Head of caudate nucleus (tissue), 42 donors: ENCODE measurements at places on chromosomes 7 and 10.

GRCh38 chr7:130927062-130927461 lies 193.1 kb upstream of the KLF14 start:
- no peak for DNase-seq

DNA sequence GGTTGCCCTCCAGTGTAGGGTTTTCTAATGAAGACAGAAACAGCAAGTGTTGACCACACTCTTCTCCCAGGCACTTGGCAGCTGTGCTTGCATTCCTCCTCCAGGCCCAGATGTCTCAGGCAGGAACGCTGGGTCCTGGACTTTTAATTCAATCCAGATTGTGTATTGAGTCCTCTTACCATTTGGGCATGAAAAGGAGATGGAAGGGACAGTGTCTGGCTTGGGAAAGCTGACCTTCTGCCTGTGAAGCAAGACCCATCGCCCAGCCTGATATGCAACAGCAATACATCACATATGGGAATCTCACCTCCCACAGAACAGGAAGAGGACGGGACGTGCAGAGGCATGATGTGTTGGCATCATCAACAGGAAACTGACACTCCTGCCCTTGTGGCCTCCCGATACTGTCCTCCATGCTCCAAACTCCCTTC lies 174.4 kb upstream of the LYZL2 start:
- DNase-seq = no peak

GRCh38 chr7:93949423-93949822 lies 27.9 kb downstream of the GNG11 start:
- no peak for DNase-seq

- no peak for DNase-seq
Measured at GRCh38 chr10:16360001-16360400, 76.8 kb upstream of the PTER start.

DNA sequence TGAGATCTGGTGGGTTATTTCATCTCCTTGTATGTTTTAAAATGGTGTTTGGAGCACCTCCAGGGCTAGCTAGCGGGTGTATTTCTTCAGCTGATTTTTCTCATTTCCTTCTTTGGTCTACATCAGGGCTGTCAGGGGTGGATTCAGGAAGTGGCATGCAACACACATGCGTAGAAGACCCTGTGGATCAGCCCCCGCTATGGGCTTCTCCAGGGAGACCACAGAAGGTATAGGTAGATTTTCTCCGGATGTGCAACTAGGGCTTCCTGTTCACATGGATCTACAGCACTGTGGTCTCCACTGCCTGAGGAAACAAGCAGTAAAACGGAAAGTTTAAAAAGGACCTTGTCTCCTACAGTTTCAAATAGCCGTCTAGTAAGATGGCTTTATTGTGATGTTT lies 10.4 kb downstream of the NUB1 start:
- DNase-seq = no peak

- no peak for DNase-seq
Measured at GRCh38 chr10:6581778-6582228, 1.7 kb upstream of the PRKCQ start.

- DNase-seq = no peak
Measured at GRCh38 chr10:21518641-21519396, 6.7 kb downstream of the SKIDA1 start.

DNA sequence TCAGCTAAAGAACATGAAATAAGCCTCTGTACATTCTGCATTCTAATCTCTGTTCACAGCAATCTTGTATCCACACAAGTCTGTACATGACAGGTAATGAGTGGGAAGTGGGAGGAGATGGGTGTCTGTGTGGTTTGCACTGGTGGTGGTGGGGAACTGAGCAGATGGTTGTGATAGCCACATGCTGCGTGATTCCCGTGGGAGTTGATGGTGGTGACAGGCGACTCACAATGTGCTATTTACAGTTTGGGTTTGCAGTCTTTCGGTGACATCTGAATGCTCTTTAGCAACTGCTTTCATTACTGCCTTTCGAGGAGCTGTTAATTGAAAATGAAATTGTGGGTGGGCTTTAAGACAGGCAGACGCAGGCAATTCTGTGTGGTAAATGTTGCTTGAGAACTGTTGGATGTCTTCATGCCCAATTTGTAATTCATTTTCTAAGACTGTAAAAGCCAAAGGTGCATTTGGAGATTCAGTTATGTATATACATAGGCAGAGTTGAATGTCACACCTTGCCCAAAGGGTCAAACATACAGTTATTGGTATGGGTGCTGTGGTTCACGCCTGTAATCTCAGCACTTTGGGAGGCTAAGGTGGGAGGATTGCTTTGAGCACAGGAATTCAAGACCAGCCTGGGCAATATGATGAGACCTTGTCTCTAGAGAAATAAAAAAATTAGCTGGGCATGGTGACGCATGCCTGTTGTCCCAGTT lies 308.2 kb downstream of the AUTS2 start:
- no peak for DNase-seq

DNA sequence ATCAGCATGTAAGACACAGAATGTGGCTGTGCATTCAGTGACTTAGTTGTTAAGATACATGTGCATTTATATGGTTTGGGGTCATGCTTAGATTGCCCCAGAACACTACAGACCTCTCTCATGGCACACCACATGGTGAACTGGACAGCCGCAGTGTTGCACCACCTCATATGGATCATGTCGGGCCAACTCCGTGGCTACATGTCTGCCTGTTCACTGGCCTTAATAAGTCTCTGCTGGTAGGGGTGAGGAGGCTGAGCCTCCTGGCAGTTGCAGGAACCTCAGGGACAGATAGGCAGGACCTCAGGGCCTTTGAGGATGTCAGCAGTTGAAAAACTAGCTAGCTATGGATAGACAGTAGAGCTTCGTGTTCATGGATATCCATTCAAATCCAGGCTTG lies 751.0 kb downstream of the GRID1 start:
- no peak for DNase-seq

GRCh38 chr10:16182688-16183087 lies 254.1 kb upstream of the PTER start:
- DNase-seq = no peak

DNA sequence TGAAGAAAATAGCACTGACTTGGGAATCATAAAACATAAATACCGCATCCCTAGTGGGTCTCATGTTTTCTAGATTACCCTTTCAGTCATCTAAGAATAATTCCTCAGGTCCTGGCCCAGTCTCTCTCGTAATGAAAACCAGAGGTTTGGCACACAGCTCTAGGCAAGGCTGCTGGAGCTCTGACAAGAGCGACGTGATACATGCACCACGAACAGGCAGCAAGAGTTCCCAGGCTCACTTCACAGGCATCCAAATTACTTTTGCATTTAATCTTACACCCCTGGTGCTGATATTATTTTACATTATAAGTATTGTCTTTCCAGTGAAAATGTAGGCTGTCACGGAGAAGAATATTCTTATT lies 105.2 kb downstream of the THSD7A start:
- peak; percentile 11 for DNase-seq

- DNase-seq = no peak
Measured at GRCh38 chr10:111762114-111762513, 421.5 kb downstream of the GPAM start.

- DNase-seq = no peak
Measured at GRCh38 chr7:158175779-158176178, 411.8 kb downstream of the PTPRN2 start.

- peak; percentile 69 for DNase-seq
Measured at GRCh38 chr7:5284304-5285281, 1.9 kb downstream of the SLC29A4 start.

- no peak for DNase-seq
Measured at GRCh38 chr7:23955145-23955544, 245.1 kb downstream of the STK31 start.

GRCh38 chr7:134327896-134328295 lies 11.2 kb upstream of the SLC35B4 start:
- DNase-seq = peak; percentile 19
